Cortex of kidney (tissue), 1 donor: ENCODE measurements at places on chromosomes 7 and 10.

GRCh38 chr10:71542478-71542877 lies 145.8 kb downstream of the CDH23 start:
- DNase-seq = no peak

GRCh38 chr7:135213831-135214230 lies 2.5 kb upstream of the WDR91 start:
- no peak for DNase-seq

DNA sequence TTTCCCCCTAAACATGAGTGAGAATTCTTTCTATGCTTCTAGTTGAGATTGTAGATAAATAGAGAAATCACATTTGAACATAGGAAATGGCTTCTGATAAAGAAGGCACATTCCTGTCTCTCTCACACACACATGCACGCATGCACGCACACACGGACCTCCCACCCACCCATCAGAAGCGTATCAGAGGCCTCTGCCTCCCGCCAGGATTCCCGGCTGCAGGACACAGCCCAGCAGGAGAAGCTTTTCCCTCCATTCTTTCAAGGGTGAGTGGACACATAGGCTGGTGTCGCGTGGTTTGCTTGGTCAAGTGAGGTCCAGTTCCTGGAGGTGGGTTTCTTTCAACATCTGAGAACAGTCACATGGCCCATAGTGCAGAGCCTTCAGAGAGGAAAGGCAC lies 34.2 kb downstream of the KLF6 start:
- no peak for DNase-seq

GRCh38 chr7:70572571-70572970 lies 559.4 kb upstream of the GALNT17 start:
- DNase-seq = no peak

GRCh38 chr10:61993711-61994401 lies 92.4 kb downstream of the ARID5B start:
- DNase-seq = no peak

DNA sequence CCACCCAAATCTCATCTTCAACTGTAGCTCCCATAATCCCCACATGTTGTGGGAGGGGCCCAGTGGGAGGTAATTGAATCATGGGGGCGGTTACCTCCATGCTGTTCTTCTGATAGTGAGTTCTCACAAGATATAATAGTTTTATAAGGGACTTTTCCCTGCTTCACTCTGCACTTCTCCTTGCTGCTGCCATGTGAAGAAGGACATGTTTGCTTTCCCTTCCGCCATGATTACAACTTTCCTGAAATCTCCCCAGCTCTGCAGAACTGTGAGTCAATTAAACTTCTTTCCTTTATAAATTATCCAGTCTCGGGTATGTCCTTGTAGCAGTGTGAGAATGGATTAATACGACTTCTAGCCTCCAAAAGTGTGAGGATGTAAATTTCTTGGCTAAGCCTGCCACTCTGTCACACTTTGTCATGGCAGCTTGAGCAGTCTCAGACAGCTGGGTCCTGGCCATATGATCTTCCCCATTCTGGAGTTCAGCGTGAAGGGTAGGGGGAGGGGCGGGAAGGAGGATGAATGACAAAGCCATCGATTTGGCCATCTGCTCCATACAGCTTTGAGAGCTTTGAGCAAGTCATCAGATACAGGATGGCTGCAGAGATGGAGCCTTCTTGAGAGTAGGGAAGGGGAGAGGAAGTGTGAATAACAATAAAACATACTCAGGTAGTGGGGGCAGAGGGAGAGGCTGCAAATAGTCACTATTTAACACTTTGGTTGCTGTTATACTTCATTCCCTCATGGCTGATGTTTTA lies 19.1 kb upstream of the INPP5F start:
- DNase-seq = no peak

- no peak for DNase-seq
Measured at GRCh38 chr10:14225379-14225778, 105.3 kb downstream of the FRMD4A start.

GRCh38 chr10:132615341-132616169 lies 78.0 kb downstream of the INPP5A start:
- DNase-seq = no peak

GRCh38 chr7:117780832-117781231 lies 92.4 kb downstream of the CTTNBP2 start:
- DNase-seq = no peak

- DNase-seq = no peak
Measured at GRCh38 chr10:62723375-62723774, 81.1 kb upstream of the ADO start.

- no peak for DNase-seq
Measured at GRCh38 chr7:48280100-48280499, 108.8 kb downstream of the ABCA13 start.

DNA sequence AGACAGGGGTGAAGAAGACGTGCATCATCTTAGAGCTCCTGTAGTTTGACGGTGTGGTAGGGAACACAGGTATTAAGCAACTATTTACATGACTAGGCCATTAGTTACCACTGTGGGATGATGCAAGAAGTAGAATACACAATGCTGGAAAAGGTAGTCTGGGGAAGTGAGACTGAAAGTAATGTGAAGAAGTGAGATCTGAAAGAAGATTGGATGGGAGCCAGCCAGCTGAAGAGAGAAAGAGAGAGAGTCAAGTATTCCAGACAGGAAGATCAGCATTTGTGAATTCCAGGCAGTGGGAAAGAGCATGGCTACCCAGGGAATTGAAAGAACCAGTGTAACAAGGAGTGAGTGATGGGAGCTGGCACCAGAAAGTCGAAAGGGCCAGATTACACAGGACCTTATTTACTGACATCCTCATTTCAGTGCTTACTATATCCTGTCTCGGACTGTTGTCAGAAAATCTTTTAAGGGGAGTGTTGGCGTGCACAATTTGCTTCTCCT lies 4.0 kb upstream of the CFAP58 start:
- DNase-seq = no peak

GRCh38 chr7:32243687-32244290 lies 173.6 kb upstream of the PDE1C start:
- no peak for DNase-seq

- DNase-seq = no peak
Measured at GRCh38 chr7:95772771-95773581, 622 bp downstream of the DYNC1I1 start.

DNA sequence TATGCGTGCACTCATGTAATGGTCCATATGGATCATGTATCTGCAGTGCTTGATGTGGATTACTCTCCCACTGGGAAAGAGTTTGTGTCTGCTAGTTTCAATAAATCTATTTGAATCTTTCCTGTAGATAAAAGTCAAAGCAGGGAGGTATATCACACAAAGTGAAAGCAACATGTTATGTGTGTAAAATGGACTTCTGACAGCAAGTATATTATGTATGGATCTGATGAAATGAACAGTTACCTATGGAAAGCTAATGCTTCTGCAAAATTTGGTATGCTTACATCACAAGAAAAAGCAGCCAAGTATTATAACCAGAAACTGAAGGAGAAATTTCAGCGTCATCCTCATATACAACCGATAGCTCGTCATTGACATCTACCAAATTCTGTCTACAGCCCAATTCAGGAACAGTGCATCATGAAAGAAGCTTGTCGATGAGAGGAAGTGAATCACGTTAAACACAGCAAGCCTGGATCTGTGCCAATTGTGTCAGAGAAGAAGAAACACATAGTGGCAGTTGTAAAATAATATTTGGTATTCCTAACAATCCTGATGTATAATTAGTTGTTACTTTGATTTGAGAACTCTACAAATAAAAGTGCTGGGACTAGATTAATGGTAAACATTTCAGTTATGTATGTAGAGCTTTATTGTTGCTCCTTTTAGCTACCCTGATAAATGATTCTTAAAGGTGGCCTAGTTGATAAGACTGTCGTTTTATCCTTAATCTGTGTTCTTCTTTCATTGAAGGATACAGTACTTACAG lies 14.2 kb upstream of the SYPL1 start:
- no peak for DNase-seq

DNA sequence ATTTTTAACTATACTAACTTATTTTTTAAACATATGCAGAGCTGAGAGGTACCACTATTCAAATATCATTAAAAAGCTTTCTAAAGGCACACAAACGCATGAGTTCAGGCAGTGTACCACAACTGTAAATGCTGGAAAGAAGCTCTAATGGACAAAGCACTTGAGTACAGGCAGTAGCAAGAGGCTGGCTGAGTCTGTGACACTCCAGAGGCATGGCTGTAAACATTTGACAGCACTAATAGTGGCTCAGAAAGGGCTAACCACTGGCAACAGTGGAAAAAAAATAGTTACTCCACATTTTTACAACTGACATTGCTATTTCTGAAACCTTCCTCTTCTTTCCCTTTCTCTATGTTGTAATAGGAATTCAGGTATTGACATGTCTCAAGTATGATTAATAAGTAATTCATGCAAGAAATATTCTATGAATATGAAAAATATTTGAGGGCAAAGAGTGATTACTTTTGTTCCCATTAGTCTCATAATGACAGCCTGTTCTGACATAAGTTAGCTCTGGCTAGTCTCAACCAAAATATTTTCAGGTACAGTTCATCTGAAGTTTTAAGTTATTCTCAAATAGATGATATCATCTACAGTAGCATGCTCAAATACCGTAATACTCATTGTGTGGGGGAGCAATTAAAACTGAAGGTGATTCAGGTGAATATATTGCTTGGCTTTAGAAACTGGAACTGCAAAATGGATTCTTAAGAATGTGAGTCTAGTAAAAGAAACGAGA lies 324.0 kb upstream of the POT1 start:
- DNase-seq = no peak

DNA sequence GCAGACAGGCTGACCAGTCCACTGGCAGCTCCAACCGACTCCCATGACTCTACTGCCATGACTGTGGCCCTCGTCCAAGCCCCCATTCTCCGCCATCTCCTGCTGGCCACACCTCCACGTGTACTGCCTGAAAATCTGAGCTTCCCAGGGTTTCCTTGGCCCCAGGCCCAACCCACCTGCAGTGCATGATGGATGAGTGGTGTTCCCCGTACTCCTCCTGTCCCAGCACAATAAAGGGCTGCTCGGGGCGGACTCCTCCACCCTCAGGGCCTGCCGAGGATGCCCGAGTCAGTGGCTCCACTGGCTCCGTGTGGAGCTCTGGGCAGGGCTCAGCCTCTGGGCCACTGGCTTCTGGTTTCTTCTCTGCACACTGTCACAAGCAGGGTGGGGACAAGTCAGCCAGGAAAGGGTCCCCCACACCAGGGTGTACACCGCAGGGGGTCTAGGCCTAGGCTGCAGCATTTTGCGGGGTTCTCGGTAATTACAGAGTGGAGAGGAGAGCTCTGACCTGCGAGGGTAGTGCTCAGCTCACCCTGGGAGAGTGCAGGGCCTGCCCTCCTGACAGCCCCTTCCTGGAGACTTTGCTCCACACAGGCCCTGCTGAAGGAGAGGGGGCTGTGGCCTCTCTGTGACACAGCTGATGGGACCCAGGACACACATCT lies 15.2 kb downstream of the WDR91 start:
- DNase-seq = no peak

DNA sequence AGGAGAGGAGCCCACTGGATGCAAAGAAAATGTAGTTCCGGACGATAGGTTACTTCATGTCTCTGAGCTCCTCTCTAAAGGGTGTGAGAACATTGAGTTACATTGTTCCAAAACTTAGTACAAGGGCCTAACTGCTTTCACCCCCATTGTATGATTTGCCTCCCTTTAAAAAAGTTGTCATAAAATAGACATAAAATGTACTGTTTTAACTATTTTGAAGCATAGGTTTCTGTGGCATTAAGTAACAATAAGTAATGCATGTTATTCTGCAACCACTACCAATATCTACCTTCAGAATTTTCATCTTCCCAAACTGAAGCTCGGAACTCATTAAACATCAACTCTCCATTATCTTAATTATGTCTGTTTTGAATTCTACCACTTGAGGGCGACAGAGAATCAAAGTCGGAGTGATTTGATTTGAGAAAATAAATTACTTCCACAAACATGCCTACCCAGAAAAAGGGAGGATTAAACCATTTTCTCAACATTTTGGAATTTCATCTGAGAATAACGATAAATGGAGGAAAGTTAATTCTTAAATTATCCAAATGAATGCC lies 2.7 kb downstream of the IGFBP1 start:
- DNase-seq = no peak

DNA sequence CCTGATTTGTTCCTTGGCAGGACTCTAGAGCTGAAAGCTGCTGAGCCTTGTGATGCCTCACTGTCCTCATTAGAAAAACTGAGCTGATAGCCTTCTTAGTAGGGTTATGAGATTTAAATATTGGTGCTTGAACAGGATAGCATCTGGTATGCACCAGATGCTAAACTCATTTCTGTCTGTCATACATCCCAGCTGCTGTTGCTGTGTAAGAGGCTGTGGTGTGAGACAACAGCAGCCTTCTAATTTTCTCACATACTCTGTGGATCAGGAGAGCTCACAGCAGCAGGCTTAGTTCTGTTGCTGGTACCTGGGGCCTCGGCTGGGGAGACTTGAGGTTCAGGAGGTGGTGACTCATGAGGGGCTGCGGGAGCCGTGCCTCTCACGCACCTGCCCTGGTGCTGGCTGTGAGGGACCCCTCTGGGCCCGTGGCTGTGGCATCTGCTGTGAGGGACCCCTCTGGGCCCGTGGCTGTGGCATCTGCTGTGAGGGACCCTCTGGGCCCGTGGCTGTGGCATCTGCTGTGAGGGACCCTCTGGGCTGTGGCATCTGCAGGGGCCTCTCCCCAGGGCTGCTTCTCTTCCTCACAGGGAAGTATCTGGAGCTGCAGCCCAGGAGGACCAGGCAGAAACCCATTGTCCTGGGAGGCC lies 12.5 kb downstream of the DYNC2I1 start:
- no peak for DNase-seq

DNA sequence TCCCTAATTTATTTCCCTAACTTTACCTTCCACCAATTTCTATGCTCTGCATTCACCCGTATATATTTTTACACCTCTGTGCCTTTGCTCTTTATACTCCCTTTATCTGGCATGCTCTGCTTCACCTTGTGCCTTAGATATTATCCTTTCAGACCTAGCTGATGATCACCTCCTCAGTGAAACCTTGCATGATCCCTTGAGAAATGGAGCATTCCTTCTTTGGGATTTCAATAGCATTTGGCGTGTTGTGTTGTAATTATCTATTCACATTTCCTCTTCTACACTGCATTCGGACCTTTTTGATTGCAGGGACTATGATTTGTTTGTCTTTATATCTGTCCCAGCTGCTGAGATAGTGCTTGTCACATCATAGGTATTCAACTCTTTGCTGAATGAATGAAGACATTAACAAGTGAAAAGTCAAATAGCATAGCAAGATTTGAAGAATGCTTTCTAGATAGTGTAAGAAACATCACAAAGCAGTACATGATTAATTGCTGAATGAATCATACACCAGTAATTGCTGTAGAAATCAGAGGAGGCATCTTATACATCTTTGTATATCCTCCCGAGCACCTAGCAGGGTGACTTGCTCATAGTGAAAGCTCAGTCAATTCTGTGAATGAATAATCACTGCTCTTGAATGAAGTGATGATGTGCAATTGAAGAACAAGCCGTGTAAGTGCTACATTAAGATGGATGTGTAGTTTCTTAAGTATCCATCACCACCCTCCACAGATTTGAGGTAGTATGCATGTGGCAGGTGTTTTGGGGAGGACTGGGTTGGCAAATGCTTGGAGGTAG lies 2.0 kb upstream of the TM9SF3 start:
- no peak for DNase-seq

DNA sequence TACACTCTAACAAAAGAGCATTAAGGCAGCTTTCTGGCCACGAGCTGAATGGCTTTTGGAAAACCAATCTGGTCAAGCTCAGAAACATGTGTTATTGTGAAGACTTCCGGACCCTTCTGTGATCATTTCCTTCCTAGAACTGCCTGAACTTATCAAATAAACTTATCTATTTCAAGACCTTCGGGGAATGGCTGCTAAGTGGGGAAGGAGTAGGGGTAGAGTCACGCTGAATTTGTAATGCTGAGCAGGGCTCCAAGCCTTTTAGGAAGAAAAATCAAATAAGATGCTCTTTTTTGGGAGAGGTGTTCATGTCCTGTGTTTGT lies 56.6 kb downstream of the PAPSS2 start:
- no peak for DNase-seq
